ENCODE measurements at places on chromosomes 3 and 15.

DNA sequence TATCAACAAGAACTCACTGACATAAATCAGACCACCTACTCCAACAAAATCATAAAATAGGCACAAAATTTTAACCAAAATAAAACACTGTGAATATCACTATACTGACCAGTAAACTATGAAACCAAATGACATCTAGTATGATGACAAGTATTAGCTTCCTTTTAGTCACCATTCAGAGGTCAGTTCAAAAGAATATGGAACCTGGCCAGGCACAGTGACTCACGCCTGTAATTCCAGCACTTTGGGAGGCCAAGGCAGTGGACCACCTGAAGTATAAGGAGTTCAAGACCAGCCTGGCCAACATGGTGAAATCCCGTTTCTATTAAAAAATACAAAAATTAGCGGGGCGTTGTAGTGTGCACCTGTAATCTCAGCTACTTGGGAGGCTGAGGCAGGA lies 65.8 kb downstream of the SMARCC1 start:
- no peak for DNase-seq

- no peak for DNase-seq
These were observed 1.1 kb upstream of the FBLN2 start for GRCh38 chr3:13547591-13548371.

DNA sequence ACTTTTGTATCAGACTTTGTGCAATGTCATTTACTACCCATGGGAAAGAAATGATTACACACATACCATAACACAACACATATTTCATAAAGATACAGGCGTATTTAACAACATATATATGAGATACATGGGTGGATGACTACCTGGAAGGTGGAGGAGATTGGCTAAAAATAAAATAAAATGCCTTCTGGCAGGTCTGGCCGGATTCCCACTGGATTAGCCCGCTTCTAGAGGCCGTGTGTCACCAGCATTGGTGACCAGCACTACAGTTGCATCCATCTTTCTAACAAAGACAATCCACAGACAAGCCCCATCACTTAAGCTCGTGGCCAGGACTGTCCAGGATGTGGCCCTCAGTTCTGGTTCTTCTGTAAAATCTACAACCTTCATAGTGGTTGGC lies 21.0 kb upstream of the SEC22A start:
- no peak for DNase-seq

GRCh38 chr3:69494185-69494584 lies 108.3 kb upstream of the FRMD4B start:
- no peak for DNase-seq

DNA sequence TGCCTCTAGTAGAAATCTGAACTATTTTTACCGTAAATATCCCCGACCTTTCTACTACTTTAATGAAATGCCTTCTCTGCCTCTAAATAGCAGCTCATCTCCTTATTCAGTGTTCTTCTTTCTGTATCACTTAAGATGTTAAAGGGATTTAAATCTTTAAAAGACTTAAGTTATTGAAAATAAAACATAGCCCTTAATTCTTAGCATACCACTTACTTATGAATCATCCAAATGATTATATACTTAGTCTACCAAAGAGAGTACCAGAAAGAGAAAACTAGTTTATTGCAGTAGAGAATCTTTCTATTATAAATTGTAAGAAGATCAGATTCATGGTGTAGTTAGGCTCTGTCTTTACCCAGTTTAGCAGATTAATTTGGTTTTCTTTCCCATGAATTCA lies 802.0 kb downstream of the TBL1XR1 start:
- no peak for DNase-seq

DNA sequence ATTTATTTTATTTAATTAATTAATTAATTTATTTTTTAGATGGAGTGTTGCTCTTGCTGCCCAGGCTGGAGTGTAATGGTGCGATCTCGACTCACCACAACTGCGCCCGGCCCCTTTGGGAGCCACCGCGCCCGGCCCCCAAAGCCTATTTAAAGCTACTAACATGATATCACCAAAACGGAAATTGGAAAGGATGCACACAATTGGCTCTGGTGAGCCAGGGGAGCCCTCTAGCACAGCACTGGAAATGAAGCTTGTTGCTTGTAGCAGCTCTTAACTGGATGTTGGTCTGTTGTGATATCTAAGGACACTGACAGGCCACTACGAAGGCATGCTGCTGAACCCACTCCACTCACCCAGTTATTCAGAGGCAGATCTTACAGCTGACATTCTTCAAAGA lies 104.5 kb downstream of the IGF2BP2 start:
- DNase-seq: no peak

DNA sequence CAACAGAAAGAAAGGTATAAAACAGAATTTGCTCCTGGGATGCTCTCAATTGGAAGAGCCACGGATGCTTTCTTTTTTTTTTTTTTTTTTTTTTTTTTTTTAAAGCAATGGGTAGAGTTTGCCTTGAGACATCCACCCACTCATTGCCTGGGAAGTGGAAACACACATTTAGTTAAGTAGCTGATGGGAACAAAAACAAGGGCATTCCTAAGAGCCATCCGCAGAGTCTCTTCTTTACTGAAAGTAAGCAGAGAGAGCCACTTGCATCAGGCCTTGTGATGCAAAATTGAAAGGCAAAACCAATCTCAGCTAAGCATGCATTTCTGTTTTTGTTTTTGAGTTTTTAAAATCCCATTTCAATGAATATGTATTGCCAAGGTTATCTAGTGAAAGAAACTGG lies 787.9 kb upstream of the LMCD1 start:
- DNase-seq: no peak

- no peak for DNase-seq
These were observed 641.4 kb upstream of the CBLB start for GRCh38 chr3:106510206-106510605.

- DNase-seq: no peak
These were observed 251.9 kb upstream of the HES1 start for GRCh38 chr3:193884027-193884426.

GRCh38 chr3:11543948-11544387 lies 99.7 kb downstream of the VGLL4 start:
- DNase-seq: no peak

DNA sequence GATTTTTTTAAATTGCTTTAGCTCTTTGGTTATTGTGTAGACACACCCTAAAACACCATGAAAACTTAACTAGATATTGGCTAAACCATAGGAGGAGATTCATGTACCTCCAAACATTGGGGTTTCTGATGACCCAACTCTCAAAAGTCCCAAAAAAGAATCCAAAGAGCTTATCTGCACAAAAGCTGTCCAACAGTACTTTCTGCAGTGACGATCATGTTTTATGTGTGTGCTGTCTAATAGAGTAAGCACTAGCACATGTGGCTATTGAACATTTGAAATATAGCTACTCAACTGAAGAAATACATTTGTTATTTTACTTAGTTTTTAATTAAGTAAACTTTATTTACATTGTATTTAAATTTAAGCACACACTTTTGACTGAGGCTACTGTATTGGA lies 818.2 kb upstream of the LMCD1 start:
- DNase-seq: no peak

- DNase-seq: no peak
These were observed 7.7 kb downstream of the SUCLG2 start for GRCh38 chr3:67646586-67647234.

GRCh38 chr3:127706312-127706711 lies 33.6 kb downstream of the ABTB1 start:
- DNase-seq: no peak

DNA sequence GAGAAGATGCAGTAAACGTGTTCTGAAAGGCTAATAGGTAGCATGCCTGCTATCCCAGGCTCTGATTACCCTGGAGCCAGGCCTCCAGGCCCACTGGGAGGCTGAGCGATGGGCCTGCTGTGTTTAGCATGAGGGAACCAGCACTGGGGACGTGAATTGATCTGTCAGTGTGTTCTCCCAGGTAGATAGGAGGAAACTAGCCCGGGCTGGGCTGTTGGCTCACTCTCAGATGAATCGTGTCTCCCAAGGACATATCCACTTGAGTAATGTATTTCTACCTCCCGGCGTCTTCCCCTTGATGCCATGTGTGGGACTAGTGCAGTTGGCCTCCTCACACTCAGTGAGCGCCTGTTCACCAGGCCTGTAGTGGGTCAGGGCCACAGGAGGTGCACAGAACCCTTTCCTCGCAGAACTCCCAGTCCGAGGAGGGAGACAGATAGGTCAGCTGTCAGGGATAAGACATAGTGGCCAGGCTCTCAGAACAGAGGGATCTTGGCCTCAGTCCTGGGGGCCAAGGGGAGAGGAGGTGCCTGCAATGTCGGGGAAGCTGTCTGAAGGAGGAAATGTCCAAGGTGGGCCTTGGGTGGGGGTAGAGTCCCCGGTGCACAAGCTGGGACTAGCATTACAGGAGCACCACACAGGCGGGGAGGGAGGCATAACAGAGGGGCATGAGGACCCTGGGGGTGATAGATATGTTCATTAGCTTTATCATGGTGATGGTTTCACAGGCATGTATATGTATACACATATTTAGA lies 111.7 kb downstream of the DNAJB8 start:
- DNase-seq: no peak

GRCh38 chr15:52294881-52295420 lies 653 bp downstream of the MYO5C start:
- no peak for DNase-seq

- no peak for DNase-seq
These were observed 56.6 kb downstream of the BHLHE40 start for GRCh38 chr3:5035692-5036391.

DNA sequence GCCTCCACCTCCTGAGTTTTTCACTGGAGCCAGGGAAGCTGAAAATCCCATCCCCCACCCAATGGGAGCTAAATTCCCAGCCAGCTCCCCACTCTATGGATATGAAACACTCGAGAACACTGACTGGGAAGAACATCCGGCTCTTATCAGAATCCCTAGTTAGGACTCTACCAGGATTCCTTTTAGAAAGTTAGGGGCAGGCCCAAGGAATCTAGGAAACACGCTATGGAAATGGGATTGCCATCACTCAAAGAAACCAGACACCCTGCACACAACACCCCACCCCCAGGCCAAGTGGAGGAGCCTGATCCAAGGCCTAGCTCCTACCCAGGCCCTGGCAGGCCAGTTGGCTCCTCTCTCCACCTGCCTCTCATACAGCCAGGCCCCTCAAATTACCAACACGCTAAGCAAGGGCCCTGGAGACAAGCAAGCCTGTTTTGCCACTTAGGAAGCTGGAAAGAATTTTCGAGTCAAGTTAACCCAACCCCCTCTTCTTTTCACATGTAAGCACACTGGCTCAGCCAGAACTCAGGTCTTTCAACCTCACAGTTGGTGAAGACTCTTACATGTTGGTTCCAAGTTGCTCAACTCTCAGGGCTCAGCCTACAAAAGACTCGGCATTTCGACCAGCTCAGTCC lies 75.5 kb downstream of the RBPMS2 start:
- DNase-seq: no peak

DNA sequence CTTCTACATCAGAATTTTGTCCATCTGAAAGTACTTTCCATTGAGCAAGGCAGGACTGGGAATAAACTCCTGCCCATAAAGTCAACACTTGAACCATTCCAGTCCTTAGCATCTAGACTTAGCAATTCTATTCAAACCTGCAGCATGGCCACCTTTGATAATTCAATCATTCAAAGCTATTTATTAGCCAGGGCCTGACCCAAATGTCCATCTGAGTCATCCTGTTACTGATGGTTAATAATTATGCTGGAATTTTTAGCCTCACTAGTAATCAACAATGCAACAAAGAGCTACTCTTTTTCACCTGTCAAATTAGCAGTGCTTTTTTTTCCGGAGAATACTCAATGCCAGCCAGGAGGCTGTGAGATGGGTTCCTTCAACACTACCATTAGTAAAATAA lies 72.7 kb upstream of the SNRK start:
- DNase-seq: no peak

DNA sequence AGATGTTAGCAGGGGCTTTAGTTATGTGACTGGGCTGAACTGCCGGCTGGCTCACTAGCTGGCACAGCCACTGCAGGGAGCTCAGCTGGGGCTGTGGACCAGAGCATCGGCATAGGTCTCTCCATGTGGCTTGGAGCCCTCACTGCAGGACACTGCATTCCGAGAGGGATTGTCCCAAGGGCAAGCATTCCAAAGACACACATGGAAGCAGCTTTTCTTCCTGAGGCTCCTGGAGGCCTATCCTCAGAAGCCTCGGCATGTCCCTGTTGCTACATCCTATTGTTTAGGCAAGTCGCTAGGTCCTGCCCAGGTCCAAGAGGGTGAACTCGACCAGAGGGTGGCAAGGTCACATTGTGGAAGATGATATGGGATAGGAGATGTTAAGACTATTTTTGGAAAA lies 209.8 kb downstream of the PLCL2 start:
- DNase-seq: no peak

DNA sequence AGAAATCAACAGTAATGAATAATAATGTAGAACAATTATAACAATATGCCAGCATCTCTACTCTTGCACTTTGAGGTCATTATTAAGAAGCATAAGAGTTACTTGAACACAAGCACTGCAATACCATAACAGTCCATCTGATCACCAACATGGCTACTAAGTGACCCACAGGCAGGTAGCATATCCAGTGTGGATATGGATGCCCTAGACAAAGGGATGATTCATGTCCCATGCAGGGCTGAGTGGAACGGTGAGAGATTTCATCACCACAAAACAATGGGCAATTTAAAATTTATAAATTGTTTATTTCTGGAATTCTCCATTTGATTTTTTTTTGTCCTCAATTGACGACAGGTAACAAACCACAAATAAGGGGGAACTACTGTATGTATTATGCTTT lies 107.7 kb upstream of the TSC22D2 start:
- no peak for DNase-seq

DNA sequence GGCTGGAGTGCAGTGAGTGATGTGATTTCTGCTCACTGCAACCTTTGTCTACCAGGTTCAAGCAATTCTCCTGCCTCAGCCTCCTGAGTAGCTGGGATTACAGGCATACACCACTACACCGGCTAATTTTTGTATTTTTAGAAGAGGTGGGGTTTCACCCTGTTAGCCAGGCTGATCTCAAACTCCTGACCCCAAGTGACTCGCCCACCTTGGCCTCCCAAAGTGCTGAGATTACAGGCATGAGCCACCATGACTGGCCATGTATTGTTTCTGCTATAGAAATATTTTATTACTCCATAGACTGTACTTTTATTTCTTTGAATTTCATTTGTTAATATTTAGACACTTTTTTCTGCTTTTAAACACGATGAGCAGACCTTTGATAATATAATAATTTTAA lies 60.4 kb downstream of the GTF2E1 start:
- DNase-seq: no peak

DNA sequence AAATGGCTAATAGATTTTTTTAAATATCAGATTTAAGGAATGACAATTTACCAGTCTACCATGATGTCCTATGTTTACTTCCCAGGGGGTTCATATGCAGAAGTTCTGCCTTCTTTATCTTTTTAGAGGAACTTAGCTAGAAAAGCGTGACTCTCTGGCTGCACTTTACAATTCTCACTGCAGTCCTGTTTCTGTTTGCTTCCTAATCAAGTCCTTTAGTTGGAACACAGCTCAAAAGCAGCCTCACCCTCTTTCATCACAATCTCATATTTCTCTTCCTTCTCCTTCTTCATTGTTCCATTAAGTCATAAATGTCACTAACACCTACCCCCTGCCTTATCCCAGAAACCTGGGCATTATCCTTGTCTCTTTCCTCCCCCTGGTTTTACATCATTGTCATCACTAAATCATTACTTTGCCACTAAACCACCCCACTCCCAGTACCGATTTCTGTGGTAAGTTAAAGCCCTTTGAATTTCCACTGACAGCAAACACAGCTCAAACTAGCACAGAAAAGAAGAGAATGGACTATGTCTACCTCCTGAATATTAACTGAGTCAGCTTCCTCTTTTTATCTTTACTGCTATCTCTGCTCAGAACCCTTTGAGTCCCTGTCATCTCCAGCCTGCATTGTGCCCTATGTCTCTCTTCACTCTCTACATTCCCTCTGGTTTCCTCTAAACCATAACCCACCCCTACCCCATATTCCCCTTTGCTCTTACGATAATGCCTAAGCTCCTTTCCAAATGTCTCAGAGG lies 13.8 kb upstream of the PPP4R2 start:
- no peak for DNase-seq
